ENCODE measurements at places on chromosomes 5 and 9. TPM values are rescaled to one million over a fixed set of nuclear protein-coding genes. Genes with fewer than 3 reads are reported as not detected.

DNA sequence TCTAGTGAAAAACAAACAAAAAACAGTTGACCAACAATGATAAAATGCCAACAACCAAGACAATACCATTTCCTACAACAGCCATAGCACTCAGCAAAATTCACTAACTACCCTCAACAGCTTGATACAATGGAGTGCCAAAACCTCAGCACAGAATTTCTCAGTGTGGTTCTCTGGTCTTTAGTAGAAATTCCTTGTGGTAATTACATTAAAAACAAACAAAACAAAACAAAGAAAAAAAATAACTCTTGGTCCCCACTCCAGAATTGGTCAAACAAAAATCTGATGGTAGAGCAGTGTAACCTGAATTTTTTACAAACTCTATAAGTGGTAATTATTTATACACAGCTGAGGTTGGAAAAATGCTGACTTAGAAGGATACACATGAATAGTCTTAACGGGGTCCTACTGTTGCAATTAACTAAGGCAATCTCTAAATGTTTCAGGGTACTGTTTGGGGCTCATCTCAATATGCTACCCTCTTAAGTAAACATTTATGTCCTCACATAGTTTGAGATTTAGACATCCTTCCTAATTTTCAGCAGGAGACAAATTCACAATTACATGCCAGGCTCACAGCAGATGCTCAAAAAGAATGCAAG, 13.8 kb downstream of the CSNK1A1 start:
- H3K4me3 ChIP-seq: no peak overlapping the region
- no peak for DNase-seq
- no peak overlapping the region for H3K27ac ChIP-seq
- H3K36me3 ChIP-seq: peaks cover 25% of the 10 kb centered on the region

GRCh38 chr5:11130131-11130530, 369.1 kb upstream of the DAP start:
- H3K27me3 ChIP-seq: no peaks in the 10 kb centered on the region
- H3K27ac ChIP-seq: no peak overlapping the region
- no peaks in the 10 kb centered on the region for H3K36me3 ChIP-seq
- DNase-seq: no peak
- no peaks in the 10 kb centered on the region for H3K4me1 ChIP-seq
- no peak overlapping the region for H3K4me3 ChIP-seq

DNA sequence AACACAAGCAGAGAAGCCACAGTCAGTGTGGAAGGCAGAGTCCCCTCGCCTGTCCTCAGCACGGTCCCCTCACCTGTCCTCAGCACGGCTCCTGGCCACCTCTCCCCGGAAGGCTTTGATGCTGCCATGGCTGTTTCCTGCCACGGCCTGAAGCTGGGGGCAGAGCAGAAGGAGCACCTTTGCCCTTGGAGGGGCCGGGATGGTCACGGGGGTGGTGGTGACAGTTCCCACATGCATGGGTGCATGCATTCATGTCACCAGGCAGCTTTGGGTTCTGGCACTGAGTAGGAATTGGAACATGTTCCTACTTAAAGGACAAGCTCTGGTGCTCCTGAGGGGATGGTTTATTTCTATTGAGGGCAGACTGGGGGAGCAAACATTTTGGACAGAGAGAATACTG, 57.8 kb upstream of the PHYKPL start:
- H3K27me3 ChIP-seq: no peaks in the 10 kb centered on the region
- no peak overlapping the region for H3K4me3 ChIP-seq
- H3K36me3 ChIP-seq: no peaks in the 10 kb centered on the region
- no peaks in the 10 kb centered on the region for H3K4me1 ChIP-seq
- H3K27ac ChIP-seq: no peak overlapping the region

Gene HMCN2
- polyA plus RNA-seq: 0.03 TPM

Gene FOXE1
- polyA plus RNA-seq: 0.22 TPM

Gene SLC4A9
- polyA plus RNA-seq: not detected

Gene CYLC2
- not detected for polyA plus RNA-seq

Gene ANKRD31
- polyA plus RNA-seq: not detected

Data from IMR-90 (cell line).